Astrocyte (in vitro differentiated cells and primary cell): ENCODE measurements at places on chromosomes 13 and 19.

DNA sequence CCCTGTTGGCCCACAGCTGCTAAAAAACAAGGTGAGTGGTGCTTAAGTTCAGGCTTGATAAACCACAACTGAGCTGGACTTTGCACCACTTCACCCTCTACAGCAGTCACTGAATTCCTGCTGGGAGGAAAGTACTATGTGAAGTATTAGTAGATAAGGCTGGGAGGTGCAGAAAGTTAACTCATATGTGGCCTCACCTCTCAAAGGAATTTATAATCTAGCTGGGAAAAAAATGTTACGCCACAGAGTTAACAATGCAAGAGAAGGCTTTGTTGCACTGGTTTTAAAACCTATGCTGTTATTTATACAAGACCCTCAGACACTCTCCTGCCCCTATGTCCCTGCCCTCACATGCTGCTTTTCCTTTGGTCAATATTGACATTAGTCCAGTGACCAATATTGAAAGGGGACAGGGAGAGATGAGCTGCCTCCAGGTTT, 60.9 kb downstream of the LIG4 start:
- DNase-seq: peak; percentile 11

DNA sequence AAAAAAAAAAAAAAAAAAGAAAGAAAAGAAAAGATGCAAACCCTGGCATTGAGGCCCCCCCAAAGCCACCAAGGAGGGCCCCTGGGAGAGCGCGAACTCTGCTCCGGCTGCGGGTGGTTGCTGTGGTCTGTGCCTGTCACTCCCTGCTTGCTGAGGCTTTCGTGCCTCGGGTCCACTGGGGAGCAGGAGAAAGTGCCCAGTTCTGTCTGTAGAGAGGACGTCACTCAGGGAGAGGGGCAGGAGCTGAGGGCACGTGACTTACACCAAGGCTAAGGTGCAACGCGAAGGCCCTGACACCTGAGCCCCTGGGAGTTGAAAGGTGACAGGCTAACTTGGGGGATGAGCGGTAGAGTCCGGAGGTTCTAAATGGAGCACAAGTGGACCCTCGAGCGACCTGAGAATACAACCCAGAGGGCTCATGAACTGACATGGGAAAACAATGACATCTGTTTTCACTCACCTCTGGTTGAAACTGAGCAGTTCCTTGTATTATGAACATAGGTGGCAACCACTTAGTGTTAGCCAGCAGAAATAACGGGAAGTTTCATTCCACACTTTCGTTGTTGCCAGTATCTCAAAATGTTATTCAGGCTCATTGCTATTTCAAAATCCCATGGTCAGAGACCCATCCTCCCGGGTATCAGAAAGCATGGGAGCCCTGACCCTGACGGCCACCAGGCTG, 69.2 kb upstream of the TM9SF2 start:
- no peak for DNase-seq

- peak; percentile 36 for DNase-seq
These were observed at the start of gene THSD1 for GRCh38 chr13:52405767-52406494. Gene THSD1, minus strand, starts transcription at chr13:52406172. Its CDS starts 3,572 bp downstream, at chr13:52402600.

DNA sequence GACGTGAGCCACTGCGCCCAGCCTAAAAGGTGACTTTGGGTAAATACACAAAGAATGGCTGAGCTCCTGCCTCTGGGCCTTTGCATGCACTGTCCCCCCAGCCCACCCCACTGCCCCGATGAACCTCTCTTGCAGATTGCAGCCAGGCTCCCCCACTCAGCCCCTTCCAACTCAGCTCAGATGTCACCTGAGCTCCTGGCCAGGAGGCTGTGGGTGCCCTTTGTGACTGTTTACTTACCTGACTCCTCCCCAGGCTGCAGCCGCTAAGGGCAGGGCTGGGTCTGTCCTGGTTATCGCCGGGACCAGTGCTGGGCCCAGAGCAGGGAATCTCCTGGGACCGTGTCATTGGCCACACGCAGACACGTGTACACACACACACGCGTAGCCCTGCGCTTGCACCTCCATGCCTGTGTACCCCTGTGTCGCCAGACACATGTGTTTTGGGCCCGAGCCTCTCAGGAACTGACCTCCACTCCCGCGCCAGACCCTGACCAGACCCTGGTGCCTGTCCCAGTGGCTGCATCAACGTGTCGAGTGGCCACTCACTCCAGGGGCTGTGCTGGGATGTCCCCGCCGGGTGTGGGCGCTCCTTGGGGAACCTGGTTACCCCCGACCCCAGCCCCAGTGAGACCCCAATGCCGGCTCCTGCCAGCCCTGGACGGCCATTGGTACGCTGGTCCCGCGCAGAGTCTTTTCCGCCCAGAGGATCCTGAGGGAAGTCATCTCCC, 18.7 kb downstream of the EFNA2 start:
- DNase-seq: no peak

DNA sequence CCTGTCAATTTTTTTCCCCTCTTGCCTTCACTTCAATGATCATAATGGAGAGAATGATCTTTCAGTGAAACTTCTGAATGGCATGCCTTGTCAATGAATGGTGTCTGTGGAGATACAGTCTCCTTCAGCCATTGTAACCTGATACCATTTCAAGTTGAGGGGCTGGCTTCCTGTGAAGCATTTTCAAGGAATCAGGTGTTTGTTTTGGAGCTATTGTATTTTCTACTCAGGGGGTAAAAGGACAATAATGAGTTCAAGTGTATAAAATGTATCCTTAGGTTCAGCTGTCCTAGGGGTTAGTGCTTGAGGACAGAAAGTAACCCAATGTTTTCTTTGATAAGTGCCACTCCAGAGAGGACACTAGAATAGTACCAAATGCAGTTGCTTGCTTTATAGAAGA, 23.8 kb upstream of the CBY2 start:
- no peak for DNase-seq

GRCh38 chr13:31074756-31075155, 86.9 kb downstream of the HSPH1 start:
- DNase-seq: no peak

- DNase-seq: no peak
These were observed 12.9 kb downstream of the PAK4 start for GRCh38 chr19:39138221-39139211.

DNA sequence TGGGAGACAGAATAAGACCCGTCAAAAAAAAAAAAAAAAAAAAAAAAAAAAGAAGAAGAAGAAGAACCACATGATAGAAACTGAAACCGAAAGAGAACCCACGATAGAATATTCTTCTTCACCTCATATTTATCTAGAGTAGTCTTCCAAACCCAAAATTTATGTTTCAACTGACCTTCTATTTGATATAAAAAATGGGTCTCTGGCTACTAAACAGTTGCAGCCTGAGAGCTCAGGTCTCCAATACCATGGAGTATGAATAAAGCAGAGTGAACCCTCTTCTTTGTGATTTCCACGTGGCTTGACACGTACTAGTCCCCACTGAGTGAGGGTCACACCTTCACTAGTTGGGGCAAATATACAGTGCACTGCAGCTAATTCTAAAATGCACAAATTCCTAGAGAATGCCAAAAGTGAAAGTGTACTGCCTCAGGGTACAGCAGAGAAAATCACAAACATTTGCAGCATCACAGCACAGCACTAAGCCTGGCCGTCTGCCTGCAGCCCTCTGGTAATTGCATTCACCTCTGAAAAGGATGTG, 30.8 kb upstream of the RFC3 start:
- DNase-seq: no peak
